ENCODE measurements at places on chromosomes 11 and 22.

GRCh38 chr22:19097518-19097917 lies 24.7 kb downstream of the DGCR2 start:
- DNase-seq = no peak

DNA sequence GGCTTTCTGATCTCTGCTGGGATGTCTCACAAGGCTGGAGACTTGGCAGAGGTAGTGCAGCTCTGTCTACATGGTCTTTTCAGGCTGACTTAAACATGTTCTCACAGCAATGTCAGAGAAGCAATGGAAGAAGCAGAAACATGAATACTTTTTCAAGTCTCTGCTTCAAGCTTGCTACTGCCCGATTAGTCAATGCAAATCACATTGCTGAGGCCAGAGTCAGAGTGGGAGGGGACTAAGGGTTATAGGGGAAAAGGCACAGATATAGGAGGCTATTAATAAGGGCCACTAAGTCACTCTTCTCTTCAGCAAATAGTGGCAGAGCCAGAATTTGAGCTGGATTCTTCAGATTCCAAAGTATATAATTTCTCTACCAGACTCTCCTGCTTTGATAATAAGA lies 390.5 kb downstream of the TMEM135 start:
- no peak for DNase-seq

DNA sequence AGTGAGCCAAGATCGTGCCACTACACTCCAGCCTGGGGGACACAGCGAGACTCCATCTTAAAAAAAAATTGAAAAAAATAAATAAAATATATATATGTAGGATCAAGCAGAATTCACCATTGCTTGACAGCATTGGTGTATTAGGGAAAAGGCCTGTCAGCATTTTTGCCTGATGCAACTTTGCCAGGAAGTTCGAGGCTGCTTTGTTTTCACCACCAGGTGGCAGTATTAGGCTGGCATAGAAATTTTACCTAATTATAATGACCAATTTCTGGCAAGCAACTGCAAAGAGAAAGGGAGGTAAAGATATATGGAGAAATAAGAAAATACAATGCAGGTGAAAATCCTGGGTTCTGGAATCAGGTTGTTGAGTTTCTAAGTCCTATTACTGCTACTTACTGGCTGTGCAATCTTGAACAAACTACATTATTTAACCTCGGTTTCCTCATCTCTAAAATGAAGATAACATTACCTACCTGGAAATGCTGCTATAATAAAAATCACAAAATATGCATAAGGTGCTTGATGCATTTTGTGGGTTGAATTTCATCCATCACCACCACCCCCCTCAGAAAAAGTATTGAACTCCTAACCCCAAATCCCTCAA lies 24.7 kb downstream of the LAYN start:
- DNase-seq = peak; percentile 73

GRCh38 chr11:104337273-104337672 lies 173.3 kb upstream of the PDGFD start:
- no peak for DNase-seq

GRCh38 chr11:19777039-19777376 lies 64.4 kb downstream of the NAV2 start:
- no peak for DNase-seq

- no peak for DNase-seq
Measured at GRCh38 chr22:23632178-23632577, at the start of gene DRICH1. DRICH1 (minus strand) TSS chr22:23632321; CDS start chr22:23632023, 298 bp downstream.

- no peak for DNase-seq
Measured at GRCh38 chr11:32916994-32917393, 24.4 kb downstream of the QSER1 start.

GRCh38 chr11:74212533-74212932 lies 41.4 kb downstream of the PPME1 start:
- DNase-seq = no peak

- no peak for DNase-seq
Measured at GRCh38 chr22:49548356-49549202, 279.1 kb downstream of the BRD1 start.

DNA sequence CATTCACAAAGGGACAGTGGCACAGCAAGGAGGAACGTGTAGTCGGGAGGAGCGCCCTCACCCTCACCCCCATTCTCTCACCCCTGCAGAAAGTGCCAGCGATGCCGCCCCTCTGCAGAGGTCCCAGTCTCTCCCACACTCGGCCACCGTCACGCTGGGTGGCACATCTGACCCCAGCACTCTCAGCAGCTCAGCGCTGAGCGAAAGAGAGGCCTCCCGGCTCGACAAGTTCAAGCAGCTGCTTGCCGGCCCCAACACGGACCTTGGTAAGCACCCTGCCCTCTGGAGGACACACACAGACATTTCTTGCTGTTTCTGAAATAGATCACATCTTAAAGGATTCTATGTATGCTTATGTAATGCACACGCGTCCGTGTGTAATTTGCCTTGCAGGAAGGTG lies 34.9 kb downstream of the TBC1D22A start:
- DNase-seq = peak; percentile 28

DNA sequence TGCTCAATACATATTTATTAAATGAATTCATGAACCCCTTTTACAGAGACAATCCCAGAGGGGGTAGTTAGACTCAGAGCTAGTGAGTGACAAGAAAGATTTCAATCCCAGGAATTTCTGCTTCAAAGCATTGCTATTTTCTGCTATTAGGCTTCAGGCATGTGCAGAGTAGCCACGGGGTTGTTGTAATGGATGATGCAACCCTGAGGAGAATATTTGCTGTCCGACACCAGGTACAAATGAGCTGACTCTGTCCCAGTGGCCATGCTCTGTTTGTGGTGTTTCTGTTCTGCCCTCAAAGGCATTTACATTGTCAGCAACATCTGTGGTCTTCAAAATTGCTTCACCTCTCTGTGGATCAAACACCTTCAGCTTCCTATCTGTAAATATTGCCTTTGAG lies 102.6 kb downstream of the CSNK2A3 start:
- no peak for DNase-seq

- peak; percentile 45 for DNase-seq
Measured at GRCh38 chr11:60872961-60873524, 5.7 kb downstream of the ZP1 start.

DNA sequence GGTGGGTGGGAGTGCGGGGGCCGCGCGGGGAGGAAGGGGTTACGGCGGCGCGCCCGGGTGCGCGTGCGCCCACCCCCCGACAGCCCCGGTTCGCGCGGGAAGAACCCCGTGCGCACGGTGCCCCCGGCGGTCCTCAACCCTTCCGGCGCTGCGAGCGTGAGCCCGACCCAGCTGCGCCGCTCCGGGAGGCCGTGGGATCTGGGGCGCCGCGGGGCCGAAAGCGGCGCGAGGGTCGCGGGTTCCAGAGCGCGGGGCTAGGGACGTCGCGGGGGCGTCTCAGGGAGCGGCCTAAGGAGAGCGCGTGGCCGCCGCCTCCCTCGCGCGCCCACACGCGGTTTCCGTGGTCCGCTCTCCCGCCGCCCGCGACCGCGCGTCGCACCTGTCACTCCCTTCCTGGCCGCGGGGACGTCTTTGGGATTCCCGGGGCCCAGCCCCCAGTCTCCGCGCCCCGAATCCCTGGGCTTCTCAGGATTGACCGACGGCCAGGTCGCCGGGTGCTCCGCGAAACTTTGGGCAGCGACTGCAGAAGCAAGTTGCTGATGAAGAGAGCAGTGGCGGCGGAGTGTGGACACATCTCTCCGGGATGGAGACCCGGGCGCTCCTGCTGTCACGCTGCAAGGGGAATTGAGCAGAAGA lies 582 bp downstream of the SREBF2 start:
- peak; percentile 26 for DNase-seq

- peak; percentile 17 for DNase-seq
Measured at GRCh38 chr22:39923696-39924095, 22.8 kb downstream of the GRAP2 start.

- DNase-seq = no peak
Measured at GRCh38 chr11:71327156-71328085, 75.0 kb upstream of the SHANK2 start.

DNA sequence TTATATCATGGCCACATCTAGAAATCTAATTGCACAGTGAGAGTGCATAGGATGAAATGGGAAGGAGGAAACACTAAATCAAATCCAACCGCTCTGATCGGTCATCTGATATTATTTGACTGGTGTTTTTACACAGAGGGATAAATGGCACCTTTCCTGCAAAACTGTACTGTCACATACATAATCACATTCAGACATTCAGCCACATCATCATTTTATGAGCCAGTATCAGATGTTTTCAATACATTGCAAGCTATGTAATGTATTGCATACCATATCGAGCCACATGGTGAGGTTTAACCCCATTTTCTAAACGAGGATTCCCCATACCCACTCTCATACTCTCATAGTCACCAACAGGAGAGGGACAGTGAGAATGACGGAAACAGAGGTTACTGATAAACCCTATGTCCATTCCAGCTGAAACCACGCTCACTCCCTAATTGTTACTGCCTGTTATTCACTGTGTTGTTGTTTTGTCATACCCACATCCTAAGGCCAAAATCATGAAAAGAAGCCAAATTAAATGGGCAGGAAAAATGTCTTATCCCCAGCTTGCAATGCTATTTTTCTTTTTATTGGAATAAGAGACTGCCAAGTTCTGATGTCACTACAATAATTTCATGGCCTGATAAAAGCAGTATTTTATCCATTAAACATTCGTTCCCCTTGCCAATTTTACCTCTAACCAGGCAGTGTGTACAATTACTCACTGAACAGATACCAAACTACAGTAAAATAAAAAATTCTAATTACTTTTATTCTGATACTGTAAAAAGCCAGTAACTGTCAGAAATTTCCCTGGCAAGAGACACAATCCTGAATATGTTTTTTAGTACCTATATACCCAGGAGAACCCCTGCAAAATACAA lies 9.0 kb downstream of the CDON start:
- DNase-seq = no peak

DNA sequence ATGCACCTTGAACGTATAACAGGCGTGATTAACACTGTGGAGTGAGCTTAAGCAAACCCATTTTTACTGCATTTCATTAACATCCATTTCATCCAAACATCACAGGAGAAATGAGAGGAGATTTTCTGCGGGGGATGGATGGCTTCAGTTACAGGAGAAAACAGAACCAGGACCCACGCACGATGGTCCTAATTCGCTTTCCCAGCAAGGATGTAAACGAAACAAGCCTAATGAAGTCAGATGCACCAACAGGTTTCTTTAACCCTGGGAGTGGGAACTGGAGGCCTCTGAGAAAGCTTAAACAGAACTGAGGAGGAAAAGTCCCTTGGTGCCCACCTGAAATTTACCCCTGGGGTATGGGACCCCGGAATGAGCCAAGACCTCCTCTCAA lies 2.7 kb downstream of the CADM1 start:
- no peak for DNase-seq

- DNase-seq = no peak
Measured at GRCh38 chr11:3186166-3186953, 21.2 kb upstream of the OSBPL5 start.

DNA sequence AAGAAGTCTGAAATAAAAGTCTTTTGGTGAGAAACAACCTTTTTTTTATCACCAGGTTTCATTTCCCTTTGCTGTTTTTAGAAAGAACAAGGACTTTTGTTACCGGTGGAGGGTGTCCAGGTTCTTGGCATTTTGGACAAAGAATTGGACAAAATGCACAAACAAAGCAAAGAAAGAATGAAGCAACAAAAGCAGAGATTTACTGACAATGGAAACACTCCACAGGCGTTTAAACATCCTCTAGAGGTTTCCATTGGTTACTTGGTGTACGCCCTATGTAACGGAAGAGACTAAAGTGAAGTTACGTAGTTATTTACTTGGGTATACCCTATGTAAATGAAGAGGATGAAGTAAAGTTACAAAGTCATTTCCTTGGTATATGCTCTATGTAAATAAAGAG lies 1487.0 kb downstream of the LRRC4C start:
- DNase-seq = no peak

GRCh38 chr11:102615077-102615893 lies 9.8 kb downstream of the MMP20 start:
- no peak for DNase-seq

DNA sequence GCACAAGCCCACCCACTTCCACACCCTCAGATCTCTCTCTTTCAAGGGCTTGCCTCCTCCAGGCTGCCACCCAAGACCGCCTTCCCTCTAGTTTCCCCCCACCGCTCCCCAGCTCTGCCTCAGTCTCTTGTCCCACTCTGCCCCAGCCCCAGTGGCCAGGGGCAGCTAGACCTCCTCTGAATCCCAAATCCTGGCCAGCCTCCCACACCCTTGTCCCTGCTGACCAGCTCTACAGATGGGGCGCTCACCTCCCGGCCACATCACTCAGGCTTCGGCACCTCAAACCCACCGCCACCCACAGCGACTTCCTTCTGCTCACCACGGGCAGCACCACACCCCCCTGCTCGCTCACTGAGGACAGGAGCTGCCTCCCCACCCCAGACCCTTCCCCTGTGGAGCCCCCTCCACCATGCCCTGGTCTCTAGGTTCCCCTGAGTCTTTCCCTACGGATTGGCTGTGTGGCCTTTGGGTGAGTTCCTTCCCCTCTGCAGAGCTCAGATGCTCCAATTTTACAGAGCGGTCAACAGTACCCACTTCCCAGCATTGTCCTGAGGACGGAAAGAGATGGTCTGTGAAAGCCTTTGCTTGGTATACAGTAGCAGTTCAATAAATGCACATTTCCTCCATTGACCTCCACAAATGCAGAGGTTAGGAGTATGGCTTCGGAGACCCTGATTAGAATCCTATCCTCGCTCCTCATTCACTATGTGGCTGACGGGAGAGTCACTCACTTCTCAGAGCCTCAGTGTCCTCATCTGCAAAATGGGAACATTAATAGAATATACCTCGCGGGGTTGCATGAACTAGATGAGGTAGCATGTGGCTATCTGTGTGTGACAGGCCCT lies 11.5 kb upstream of the SPI1 start:
- DNase-seq = no peak

DNA sequence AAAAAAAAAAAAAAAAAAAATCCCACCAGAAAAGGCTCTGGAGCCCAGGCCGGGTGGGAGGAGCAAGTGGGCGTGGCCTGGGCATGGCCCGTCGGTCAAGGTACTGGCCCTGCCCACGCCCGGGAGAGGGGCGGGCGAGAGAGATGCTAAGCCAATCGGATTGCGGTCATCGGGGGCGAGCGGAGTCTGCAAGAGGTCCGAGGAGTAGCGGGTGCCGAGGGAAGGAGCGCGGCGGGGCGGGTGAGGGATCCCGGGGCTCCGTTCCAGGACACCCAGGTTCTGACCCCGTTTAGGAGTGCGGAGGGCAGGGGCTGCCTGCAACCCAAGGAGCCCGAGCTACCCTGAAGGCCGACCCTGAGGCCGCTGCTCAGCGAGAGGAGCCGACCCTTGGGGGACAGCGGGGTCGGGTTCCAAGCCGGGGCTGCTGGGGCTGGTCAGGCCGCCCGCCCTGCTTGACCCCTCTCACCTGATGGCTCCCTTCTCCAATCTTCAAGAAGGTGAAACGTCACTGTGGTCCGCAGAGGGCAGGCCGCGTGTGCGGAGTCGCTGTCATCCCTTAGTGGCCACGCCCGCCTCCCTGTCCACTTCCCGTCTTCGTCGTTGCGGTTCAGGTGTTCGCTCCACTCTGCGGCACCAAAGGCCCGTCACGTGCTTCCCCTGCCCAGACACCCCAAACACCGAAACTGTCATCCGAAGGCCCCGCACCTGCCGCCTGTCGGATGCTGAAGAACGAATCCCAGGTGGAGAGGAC lies 11.1 kb upstream of the TAB1 start:
- peak; percentile 62 for DNase-seq

DNA sequence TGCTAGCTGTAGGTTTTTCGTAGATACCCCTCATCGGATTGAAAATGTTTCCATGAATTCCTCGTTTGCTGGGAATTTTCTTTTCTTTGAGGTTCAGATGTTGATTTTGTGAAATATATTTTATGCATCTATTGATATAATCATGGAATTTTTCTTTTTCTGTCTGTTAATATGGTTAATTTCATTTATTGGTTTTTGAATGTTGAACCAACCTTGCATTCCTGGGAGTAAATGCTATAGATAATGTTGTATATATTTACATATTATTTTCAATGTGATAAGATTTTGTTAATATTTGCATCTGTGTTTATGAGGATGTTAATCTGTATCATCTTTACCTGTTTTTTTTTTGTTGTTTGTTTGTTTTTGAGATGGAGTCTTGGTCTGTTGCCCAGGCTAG lies 10.6 kb upstream of the NDUFA6 start:
- DNase-seq = no peak

Data from inflammatory macrophage treated with lipopolysaccharide for 4 hours (primary cell).